ENCODE measurements at places on chromosomes 1 and 21. TPM values are rescaled to one million over a fixed set of nuclear protein-coding genes. Genes with fewer than 3 reads are reported as not detected.
A peak's percentile ranks its signal among the peaks of the same experiment; 100 is the strongest.

The PTCH2 gene
- total RNA-seq, result 0.16 TPM

The PCSK9 gene
- total RNA-seq, result 1.9 TPM

DNA sequence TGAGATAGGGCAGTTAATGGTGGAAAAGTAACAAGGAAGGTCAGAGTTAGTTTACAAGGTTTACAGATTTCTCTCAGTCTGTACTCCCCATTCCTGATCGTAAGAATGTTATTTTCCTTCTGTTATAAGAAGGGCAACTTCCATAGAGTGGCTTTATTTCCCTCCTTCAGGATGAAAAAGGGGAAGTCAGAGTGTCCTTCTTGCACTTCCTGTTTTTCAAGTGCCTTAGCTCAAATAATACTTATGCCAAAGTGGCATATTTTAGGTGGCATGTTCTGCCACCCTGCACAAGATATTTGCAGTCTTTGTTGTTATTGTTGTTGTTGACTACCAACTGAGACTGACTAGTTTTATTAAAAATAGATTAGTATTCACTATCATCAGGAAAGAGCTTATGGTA lies 730.7 kb upstream of the ADGRL4 start:
- no peak overlapping the region for H3K27ac ChIP-seq
- no peak for DNase-seq
- H3K4me1 ChIP-seq, result no peaks in the 10 kb centered on the region
- no peak overlapping the region for H3K4me3 ChIP-seq
- H3K27me3 ChIP-seq, result no peaks in the 10 kb centered on the region

DNA sequence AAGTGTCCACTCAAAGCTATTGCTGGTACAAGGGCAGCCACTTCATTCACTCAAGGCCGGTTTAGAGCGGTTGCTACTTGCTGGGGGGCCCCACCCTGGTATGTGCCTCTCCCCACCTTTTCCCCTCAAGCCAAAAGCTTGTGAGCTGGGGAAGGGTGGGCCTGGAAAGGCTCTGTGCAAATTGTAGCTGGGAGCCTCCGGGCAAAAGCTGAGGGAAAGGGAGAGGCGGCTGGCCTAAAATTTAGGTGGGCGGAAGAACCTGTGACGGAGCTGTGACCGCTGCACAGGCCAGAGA lies 306 bp upstream of the SH3D21 start:
- peaks cover 4% of the 10 kb centered on the region for H3K4me1 ChIP-seq
- H3K36me3 ChIP-seq, result no peaks in the 10 kb centered on the region
- no peaks in the 10 kb centered on the region for H3K27me3 ChIP-seq
- H3K27ac ChIP-seq, result no peak overlapping the region

The ACTA1 gene
- total RNA-seq, result not detected

- H3K36me3 ChIP-seq, result no peaks in the 10 kb centered on the region
- H3K27me3 ChIP-seq, result no peaks in the 10 kb centered on the region
- DNase-seq, result peak; percentile 51
- H3K4me3 ChIP-seq, result no peak overlapping the region
Observed at GRCh38 chr1:113912594-113913311, 7.6 kb downstream of the DCLRE1B start.

DNA sequence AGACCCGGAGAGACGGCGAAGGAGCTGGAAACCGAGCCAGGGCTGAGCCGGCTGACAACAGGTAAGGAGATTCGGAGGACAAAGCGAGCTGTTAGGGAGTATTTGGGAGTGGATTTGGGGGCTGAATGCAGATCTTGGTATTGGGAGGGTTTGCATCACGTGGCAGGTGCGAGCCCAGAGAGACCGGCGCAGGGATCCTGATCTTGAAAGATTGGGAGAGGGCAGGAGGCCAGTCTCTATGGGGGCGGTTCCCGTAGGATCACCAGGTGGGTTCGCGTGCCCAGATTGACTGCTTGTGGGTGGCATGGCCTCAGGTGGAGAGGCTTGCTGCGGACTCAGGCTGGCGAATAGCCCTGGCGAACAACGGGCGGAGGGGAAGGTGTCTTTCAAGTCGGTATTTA lies 204 bp downstream of the CIART start:
- H3K4me1 ChIP-seq, result peaks cover 3% of the 10 kb centered on the region
- no peak for DNase-seq
- H3K36me3 ChIP-seq, result peaks cover 6% of the 10 kb centered on the region
- no peaks in the 10 kb centered on the region for H3K27me3 ChIP-seq
- peak overlapping the region; percentile 33 for H3K4me3 ChIP-seq

The SDHB gene
- total RNA-seq, result 38.4 TPM

The NCAM2 gene
- 0.20 TPM for total RNA-seq

The AGT gene
- 1.1 TPM for total RNA-seq

GRCh38 chr1:56227401-56227800 lies 352.0 kb downstream of the PLPP3 start:
- no peak overlapping the region for H3K4me3 ChIP-seq
- H3K4me1 ChIP-seq, result no peaks in the 10 kb centered on the region
- H3K27ac ChIP-seq, result no peak overlapping the region
- no peaks in the 10 kb centered on the region for H3K36me3 ChIP-seq
- no peaks in the 10 kb centered on the region for H3K27me3 ChIP-seq

- no peak overlapping the region for H3K27ac ChIP-seq
- H3K4me1 ChIP-seq, result no peaks in the 10 kb centered on the region
- no peak overlapping the region for H3K4me3 ChIP-seq
- H3K36me3 ChIP-seq, result no peaks in the 10 kb centered on the region
Observed at GRCh38 chr1:164250365-164250764, 308.6 kb upstream of the PBX1 start.
